Prostate gland (tissue), 2 donors: ENCODE measurements at places on chromosomes 4 and X. TPM values are rescaled to one million over a fixed set of nuclear protein-coding genes. Genes with fewer than 3 reads are reported as not detected.

CDS1 gene
- 13.9 TPM for total RNA-seq

STS gene
- total RNA-seq, result 10.0 TPM

LRRC66 gene
- not detected for total RNA-seq

MAGED4B gene
- 23.1 TPM for total RNA-seq

BST1 gene
- total RNA-seq, result 1.1 TPM

VEGFC gene
- total RNA-seq, result 7.0 TPM

COL25A1 gene
- 0.73 TPM for total RNA-seq

MUC7 gene
- total RNA-seq, result not detected

DNA sequence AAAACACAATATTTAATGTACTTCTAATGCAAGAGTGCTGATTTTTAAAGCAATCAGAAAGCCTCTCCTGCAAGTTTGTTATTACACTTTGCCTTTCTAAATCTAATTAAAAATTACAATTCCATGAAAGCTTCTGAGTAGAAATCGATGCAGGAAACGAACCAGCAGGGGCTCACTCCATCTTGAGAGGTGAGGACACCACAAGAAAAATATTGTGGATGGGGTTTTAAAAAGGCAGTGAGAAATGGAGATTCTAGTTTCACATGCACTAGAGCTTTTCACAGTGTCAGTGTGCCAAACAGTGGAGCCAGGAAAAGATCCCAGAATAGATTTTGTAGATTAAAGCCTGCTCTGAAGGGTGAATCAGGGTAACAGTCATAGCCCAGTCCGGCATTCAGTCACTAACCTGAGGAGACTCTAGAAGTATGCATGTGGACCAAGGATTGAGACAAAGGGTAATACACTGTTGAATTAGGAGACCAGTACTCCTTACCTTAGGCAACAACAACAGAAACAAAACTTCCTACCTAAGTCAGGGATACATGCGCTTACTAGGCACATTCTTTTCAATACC, 362.3 kb downstream of the NAF1 start:
- H3K27ac ChIP-seq, result no peak overlapping the region
- DNase-seq, result no peak
- no peaks in the 10 kb centered on the region for H3K4me1 ChIP-seq
- no peak overlapping the region for H3K4me3 ChIP-seq

- H3K27me3 ChIP-seq, result no peaks in the 10 kb centered on the region
- peak overlapping the region; percentile 85 for H3K27ac ChIP-seq
- H3K4me1 ChIP-seq, result peaks cover 7% of the 10 kb centered on the region
These were observed 1.7 kb downstream of the SLC2A9 start for GRCh38 chr4:10019521-10020051.

DNA sequence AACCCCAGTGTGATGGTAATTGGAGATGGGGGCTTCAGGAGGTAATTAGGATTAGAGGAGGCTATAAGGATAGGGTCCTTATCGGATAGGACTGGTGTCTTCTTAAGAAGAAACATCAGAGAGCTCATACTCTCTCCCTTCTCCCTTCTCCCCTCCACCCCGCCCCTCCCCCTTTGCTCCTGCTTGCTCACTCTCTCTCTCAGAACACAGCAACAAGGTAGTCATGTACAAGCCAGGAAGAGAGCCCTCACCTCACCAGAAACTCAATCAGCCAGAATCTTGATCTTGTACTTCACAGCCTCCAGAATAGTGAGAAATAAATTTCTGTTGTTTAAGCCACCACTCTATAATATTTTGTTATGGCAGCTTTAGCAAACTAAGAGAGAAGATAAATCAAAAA, 4.5 kb downstream of the DDX60L start:
- no peak overlapping the region for H3K27ac ChIP-seq
- DNase-seq, result no peak
- H3K36me3 ChIP-seq, result no peaks in the 10 kb centered on the region
- H3K27me3 ChIP-seq, result no peaks in the 10 kb centered on the region

DNA sequence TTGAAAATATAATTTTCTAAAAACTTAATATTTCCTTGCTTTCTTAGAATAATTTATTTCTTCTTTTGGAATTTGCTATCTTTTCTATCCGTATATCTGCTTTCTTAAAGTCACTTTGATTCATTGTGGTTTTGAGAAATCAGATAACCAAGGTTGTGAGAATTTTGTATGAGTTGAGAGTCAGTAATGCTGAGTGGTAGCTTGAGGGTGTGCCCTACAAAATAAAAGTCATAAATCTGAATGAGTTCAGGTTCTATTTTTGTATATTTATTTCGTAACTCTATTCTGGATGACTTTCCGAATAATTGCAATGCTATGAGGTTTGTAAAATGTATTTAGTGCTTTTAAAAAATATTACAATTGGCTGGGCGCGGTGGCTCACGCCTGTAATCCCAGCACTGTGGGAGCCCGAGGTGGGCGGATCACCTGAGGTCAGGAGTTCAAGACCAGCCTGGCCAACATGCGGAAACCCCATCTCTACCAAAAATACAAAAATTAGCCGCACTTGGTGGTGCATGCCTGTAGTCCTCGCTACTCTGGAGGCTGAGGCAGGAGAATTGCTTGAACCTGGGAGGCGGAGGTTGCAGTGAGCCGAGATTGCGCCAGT, 8.9 kb downstream of the COPS4 start:
- H3K27me3 ChIP-seq, result no peaks in the 10 kb centered on the region
- no peak overlapping the region for H3K27ac ChIP-seq
- H3K4me1 ChIP-seq, result no peaks in the 10 kb centered on the region

GRCh38 chrX:101287402-101287801, 3.7 kb downstream of the TAF7L start:
- H3K4me1 ChIP-seq, result no peaks in the 10 kb centered on the region
- H3K27me3 ChIP-seq, result no peaks in the 10 kb centered on the region
- DNase-seq, result no peak
- H3K36me3 ChIP-seq, result no peaks in the 10 kb centered on the region
- H3K4me3 ChIP-seq, result no peak overlapping the region

GRCh38 chrX:53281963-53282695, 745 bp upstream of the IQSEC2 start:
- peaks cover 4% of the 10 kb centered on the region for H3K4me1 ChIP-seq
- H3K36me3 ChIP-seq, result no peaks in the 10 kb centered on the region
- no peaks in the 10 kb centered on the region for H3K27me3 ChIP-seq
- DNase-seq, result no peak

DNA sequence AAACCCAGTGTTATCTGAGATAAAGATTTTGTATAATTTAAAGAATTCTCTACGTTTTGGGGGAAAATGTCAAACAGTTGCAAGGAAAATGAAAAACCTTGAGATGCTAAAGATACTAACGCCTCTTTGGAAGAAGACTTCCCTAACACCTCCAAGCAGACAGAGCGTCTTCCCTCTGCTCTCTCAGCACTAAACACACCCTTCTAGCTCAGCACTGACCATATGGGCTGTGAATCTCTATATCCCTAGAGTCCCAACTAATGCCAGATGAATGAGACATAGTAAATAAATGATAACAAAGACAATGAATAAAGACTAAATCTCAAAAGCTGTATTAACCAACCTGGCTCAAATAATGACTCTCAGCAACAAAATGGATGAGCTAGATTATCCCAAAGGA, 13.3 kb downstream of the FUNDC1 start:
- H3K27me3 ChIP-seq, result no peaks in the 10 kb centered on the region
- H3K27ac ChIP-seq, result no peak overlapping the region
- H3K4me3 ChIP-seq, result no peak overlapping the region
- no peak for DNase-seq
- H3K36me3 ChIP-seq, result no peaks in the 10 kb centered on the region

- H3K27me3 ChIP-seq, result no peaks in the 10 kb centered on the region
- no peaks in the 10 kb centered on the region for H3K36me3 ChIP-seq
- H3K4me3 ChIP-seq, result no peak overlapping the region
- H3K27ac ChIP-seq, result no peak overlapping the region
- H3K4me1 ChIP-seq, result peaks cover 7% of the 10 kb centered on the region
These were observed 26.2 kb upstream of the HGFAC start for GRCh38 chr4:3415471-3416141.

DNA sequence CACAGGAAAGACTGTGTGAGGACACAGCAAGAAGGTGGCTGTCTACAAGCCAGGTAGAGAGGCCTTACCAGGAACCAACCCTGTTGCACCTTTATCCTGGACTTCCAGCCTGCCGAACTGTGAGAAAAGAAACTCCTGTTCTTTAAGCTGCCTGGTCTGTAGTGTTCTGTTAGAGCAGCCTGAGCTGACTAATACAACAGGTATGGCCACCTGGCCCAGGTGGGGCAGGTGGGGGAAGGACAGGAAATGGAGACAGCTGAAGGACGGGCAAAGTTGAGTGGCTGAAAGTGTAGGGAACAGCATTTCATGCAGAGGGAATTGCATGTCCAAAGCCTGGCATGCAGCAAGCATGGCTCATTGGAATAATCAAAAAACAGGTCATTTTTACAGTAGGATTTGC, 35.1 kb downstream of the CYTL1 start:
- H3K27ac ChIP-seq, result no peak overlapping the region
- H3K4me1 ChIP-seq, result no peaks in the 10 kb centered on the region
- H3K36me3 ChIP-seq, result no peaks in the 10 kb centered on the region
- DNase-seq, result no peak
